ELF-1 (cell line): ENCODE measurements at places on chromosomes 13 and 19.

- DNase-seq, result peak; percentile 85
Measured at GRCh38 chr19:53192771-53193534, at the start of gene ZNF665. ZNF665 (minus strand) TSS chr19:53193358; CDS start chr19:53182898, 10,460 bp downstream.

- peak; percentile 34 for DNase-seq
Measured at GRCh38 chr19:29662604-29663404, 2.5 kb upstream of the PLEKHF1 start.

- no peak for DNase-seq
Measured at GRCh38 chr19:17183858-17184321, 31.3 kb upstream of the USE1 start.

- no peak for DNase-seq
Measured at GRCh38 chr13:40969169-40969901, 49.8 kb downstream of the ELF1 start.

- DNase-seq, result peak; percentile 44
Measured at GRCh38 chr13:46687810-46688209, 109.2 kb downstream of the ESD start.

- DNase-seq, result no peak
Measured at GRCh38 chr13:42107421-42107820, 59.0 kb downstream of the DGKH start.

DNA sequence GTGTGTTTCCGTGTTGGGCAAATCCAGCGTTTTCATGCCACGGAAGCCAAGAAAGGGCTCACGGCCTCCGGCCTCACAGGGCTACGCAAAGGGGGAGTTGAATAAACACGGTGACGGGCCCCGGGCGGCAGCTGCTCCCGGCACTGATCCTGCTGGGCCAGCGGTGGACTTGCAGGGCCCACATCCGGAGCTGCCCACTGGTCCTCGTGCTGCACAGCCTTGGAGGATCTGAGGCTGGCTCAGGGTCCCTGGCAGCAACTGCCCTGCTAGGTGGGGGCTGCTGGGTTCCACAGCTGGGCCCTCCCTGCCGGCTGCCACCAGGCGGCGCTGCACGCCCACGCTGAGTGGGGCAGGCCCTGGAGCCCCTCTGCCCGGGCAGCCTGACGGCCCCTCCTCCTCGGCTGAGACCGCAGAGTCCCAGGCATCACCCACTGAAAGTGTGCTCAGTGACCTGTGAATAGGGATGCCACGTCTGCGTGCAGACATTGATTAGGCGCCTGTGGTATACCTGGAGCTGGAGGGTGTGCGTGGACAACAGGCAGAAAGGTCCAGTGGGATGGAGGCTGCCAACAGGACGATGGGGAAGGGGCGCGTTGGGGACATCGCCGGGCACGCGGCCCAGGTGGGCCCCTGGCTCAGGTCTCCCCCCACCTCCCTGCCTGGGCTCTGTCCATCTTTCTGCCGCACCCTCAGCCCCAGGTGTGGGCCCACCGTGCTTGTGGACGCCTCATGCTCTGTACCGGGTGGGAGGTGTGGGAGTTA is 5.3 kb upstream of the HCN2 start:
- DNase-seq, result peak; percentile 82

- no peak for DNase-seq
Measured at GRCh38 chr13:111597618-111598017, 277.2 kb downstream of the TEX29 start.

DNA sequence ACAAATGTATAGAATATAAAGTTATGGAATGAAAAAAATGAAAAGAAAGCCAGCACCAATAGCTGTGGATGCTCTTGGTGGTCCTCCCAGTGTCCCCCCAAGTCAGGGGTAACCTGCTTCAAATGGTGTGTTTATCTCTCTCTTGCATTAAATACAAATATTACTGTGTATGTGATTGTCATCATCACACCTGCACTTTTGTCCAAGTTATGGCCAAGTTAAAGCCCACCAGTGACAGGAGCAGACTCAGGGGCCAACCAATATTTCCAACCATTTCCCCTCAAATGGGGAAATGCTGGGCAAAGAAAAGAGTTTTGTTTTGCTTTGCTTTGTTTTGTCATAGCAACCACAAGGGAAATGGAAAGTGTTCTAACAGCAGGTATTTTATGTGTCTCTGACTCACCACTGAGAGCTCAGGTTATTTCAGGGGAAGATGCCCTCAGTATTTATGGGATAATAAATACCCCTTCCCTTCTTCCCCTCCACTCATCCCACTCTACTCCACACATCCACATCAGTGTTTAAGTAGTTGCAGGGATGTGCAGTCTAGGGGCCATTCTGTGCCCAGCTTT is 133.6 kb downstream of the COL4A1 start:
- no peak for DNase-seq

DNA sequence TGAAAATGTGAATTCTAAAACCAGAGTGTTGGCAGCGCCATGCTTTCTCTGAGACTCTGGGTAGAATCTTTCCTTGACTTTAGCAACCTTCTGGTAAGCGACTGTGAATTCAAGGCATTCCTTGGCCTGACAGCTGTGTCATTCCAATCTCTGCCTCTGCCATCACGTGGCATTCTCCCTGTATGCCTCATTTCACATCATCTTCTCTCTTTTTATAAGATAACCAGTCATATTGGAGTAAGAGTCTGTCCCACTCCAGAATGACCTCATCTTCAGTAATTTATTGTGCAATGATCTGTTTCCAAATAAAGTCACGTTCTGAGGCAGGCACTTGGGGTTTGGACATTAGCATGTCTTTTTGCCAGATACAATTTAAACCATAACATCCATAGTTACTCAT is 103.4 kb upstream of the POSTN start:
- DNase-seq, result no peak

- DNase-seq, result peak; percentile 85
Measured at GRCh38 chr19:48351341-48351752, 12.4 kb downstream of the TMEM143 start.

DNA sequence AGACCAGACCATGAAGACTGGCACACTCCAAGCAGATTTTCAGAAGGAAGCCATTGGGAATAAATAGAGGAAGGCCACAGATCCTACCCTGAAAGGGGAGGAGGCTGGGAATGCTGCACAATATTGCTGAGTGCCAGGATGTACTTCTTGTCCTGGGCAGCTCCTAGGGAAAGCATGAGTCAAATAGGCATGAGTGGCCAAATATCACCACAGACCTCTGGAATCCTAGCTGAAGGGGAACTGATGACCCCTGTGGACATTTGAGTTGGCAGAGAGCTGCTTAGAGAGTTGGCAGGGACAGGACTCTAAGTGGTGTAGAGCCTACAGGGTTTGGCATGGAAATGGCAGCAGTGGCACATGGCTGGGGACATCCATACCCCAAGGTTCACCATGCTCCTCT is 234.3 kb upstream of the TRPC4 start:
- DNase-seq, result no peak

DNA sequence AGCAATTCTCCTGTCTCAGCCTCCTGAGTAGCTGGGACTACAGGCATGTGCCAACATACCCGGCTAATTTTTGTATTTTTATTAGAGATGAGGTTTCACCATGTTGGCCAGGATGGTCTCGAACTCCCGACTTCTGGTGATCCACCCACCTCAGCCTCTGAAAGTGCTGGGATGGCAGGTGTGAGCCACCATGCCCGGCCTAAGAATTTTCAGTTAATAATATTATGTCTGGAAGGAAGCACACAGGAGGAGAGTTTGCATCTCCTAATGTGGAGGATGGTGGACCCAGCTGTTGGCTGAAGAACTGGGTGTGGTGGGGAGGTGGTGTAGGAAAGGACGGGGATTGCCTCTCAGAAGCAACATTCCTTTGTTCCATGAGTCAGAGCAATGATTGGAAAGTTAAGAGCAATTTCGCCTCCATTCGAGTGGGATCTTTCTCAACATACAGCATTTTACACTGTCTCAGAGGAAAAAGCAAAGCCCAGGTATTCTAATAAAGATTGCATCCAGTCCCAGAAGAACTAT is 11.9 kb downstream of the PDCD2L start:
- DNase-seq, result no peak

DNA sequence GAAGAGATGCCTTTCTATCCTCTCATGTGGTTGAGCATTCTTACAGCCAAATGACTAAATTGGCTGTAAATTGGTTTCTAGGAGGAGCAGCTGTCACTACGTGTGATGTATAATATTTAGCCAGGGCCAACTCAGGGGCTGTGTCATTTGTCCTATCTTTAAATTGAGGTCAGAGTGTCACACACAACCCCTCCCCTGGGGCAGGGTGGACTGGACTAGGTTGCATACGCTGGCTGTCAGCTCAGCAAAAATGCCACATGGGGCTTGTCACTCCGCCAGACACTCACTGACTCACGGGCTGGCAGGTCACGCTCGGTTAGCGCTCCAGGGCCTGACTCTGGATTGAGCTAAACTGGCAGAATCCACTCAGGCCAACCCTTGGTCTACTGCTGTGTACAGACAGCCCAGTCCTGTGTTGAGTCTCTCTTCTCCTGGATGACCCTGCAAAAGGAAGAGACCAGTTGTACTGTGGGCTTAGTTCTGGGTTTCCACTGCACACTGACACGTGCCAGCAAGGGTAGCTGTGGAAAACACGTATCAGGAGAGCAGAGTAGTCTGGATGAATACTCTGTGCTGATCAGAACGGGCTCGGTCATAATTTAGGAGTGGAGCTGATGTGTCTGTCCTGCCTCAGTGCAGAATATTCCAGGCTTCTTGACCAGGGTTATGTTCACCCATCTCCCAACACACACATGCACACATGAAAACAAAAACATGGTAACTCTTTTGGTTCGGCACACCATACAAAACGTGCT is 29.1 kb downstream of the SHISA2 start:
- peak; percentile 84 for DNase-seq

GRCh38 chr13:107124129-107124718 is 556.3 kb upstream of the ARGLU1 start:
- no peak for DNase-seq

DNA sequence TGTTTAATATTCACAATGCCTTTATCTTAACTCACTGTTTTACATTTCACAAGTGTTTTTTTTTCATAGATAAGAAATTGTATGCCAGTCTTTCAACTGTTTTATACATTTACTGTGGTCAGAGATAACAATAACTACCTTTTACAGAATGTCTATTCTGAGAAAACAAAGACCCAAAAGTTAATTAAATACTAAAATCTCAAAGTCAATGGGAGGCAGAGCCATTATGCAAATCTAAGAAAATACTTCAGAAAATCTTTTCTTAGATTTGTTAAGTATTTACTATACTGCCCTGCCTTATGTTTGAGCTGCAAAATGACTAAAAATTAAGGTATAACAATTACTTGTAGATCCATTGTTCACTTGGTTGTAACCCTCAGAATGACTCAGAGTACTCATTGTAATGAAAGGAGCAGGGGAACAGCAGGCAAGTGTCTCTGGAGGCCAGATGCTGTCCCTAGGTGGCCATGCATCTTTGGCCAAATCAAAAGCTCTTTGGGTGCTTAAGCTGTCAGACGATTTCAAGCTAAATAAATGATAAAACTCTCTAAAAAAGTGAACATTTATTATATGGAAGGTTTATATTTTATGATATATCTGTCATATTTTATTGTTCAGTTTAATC is 770.1 kb upstream of the PCDH20 start:
- DNase-seq, result no peak

DNA sequence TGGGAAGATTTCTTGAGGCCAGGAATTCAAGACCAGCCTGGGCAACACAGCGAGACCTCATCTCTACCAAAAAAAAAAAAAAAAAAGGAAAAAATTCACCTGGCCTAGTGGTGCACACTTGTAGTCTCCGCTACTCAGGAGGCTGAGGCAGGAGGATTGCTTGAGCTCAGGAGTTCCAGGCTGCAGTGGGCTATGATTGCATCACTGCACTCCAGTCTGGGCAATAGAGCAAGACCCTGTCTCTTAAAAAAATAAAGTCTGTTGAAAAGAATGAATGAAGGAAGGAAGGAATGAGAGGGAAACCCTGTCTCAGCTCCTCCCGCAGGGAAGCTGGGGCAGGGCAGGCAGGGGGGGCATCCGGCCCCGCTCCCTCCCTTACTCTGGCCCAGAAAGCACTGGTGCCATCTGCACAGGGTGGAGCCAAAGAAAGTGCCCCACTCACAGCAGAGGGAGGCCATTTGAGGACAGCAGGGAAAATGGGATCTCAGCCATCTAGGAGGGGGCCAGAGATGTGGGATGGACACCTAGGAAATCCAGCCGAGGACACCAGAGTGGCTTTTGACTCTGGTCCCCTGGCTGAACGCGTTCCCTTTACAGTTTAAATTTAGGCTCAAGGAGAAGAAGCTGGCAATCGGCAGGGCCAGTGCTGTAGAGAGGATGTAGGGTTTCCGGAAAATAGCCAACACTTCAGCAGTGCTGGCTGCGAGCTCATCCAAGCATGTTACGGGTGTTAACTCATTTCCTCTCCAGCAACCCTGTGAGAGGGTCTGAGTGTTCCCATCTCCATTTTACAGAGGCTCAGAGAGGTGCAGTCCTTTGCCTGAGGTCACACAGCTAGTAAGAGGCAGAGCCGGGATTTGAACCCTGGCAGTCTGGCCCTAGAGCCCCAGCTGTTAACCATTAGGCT is 3.6 kb upstream of the HPN start:
- no peak for DNase-seq

DNA sequence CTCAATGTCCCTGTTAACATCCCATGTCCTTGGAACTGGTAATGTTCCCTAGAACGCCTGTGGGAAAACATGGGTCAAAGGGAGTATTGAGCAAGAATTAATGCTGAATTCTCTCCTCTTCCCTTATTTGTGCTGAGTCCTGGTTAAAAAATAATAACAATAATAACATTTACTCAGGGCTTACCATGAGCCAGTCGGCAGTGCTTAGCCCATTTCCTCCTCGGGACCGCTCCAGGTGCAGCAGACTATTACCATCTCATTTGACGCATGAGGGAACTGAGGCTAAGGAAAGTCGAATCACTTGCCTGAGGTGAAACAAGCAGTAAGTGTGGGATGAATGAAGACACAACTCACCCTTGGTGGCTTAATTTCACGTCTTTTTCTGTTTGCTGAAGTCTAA is 33.6 kb upstream of the SLC15A1 start:
- no peak for DNase-seq

DNA sequence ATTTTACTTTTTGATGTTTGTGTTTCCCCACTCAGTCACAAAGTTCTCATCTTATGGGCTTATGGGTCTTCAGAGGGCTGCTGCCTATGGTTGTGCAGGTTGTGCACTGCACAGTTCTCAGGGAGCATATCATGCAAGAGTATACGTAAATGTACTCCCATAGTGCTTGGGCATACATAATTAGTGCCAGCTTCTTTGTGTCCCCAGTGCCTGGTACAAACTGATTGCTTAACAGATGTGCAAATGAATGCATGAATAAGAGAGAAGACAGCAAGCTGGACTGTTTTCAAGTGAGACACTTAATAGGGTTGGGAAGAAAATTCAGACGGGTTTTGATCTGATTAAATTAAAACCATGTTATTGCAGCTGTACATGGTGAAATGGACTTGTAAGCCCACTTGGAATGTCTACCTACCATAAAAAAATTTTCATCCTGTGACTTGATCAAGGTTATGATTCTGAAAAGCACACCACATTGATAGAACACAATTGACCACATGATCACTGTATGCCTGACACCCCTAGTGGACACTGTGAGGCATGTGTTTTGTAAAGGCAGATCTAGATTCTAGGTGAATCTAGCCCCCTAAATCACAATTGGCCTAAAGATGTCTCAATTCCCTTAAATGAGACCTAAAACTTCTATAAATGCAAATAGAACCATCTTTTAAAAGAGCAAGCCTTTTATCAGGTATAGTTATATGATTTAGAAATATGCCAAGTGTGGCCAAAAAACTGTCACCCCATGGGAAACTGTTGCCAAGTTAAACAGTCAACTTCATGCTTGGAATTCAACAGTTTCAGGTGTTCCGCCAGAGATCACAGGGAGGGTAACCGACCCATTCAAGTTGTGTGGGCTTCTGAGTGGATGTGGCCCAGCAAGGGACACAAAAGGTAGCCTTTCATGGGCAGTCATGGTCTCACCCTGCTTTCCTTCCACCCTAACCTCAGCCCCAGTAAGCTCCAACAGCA is 27.9 kb downstream of the FAM124A start:
- no peak for DNase-seq

- no peak for DNase-seq
Measured at GRCh38 chr13:75430436-75431209, 51.3 kb downstream of the TBC1D4 start.
